NCI-H1105 (cell line): ENCODE measurements at places on chromosomes 2 and 18.

DNA sequence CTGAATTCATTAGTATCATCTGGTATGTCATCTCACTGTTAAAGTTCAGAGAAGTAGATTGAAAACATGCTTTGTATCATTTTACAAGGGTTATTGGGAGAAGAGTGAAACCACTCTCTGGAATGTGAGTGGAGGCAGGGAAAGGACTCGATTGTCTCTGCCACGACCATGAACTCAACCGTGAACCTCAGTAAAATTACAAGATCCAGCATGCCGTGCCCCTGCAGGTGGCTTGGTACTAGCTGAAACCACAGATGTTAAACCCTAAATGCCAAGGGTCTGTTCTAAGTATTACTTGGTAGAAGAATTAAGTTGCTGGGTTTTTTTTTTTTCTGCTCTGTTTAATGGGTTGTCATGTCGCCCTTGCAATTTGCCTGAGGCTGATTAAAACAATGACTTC is 197.2 kb downstream of the MYO3B start:
- DNase-seq, result no peak

DNA sequence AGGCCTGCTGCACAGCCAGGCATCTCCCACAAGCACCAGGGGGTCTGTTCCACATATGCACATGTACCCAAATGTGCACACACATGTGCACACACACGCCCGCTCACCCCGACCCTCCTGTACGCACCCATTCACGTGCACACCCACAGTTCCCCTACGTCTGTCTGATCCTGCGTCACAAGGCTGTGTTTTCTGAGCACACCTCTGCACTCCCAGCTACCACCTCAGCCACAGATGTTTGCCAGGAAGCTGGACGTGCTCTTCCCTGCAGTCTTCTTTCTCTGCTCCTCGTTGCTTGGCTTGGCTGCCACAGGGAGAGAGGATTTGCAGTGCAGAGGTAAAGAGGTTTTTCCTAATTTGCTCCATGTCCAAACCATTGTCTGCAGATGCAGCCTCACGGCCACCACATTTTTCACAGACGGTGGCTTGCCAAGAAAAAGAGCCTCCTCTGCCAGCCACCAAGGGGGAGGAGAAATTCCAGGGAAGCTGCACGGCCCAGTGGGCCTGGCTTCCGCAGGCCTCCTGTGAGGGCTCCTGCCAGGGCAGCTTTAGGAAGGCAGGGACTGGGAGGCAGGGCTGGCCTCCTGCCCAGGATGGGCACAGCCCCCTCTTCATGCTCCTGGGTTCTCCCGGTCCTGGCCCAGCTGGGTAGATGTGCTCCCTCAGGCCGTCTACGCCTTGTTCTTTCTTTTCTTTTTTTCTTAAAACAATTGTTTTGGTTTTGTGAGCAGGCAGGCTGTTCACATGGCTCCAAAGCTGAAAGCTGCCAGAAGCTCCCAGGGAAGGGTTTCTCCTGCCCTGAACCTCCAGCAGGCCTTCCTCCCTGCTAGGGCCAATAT is 29.3 kb upstream of the HS6ST1 start:
- DNase-seq, result no peak

DNA sequence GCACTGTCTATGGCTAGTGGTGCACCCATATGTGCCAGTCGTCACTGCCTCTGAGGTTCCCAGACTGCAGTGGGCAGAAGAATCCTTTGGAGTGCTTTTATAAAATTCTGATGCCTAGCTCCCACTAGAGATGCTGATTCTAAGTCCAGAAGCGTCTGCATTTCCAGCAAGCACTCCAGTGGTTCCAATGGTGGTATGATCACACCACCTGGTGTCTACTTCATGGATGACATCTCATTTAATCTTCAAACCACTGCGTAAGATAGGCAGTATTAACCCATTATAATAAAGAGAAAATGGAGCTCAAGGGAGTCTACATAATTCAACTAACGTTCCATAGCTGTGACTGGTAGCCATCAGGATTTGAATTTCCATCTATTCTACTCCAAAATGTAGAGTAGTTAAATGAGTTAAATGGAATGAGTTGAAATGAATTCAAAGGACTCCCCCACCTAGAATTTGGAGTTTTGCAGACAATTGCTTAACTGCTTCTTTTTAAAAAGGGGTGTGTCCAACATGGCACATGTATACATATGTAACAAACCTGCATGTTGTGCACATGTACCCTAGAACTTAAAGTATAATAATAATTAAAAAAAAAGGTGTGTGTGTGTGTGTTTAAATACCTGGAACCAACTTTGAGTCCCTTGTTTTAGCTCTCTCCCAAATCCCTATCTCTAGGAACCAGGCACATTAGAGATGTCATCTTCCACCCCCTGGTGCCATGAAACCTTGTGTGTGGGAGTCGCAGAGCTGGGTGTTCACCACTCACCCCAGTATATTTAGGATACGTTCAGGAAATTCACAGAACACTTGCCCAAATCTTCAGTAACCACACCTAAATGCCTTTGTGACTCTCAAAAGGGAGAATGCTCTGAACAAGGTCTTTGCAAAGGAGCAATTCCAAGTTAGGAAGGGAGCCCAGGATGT is 14.1 kb downstream of the LAMA3 start:
- no peak for DNase-seq

DNA sequence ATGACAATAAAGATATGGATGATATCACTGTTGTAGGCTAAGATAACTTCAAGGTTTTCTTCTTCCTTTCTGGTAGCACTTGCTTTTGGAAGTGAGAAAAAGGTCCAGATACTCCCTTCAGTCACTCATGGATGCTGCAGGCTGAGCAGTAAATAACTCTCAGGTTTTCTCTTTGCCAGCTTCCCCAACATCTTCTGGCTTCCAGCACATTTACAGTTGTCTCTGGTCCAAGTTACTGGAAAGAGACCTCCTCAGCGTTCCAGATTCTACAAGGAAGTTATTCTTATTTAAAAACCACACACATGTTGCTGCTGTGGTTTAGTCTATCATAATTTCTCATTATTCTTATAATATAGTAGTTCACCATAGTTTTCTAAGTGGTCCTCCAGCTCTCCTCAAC is 383.4 kb downstream of the PLCL1 start:
- DNase-seq, result no peak

GRCh38 chr2:170850251-170850650 is 33.6 kb downstream of the GAD1 start:
- no peak for DNase-seq

DNA sequence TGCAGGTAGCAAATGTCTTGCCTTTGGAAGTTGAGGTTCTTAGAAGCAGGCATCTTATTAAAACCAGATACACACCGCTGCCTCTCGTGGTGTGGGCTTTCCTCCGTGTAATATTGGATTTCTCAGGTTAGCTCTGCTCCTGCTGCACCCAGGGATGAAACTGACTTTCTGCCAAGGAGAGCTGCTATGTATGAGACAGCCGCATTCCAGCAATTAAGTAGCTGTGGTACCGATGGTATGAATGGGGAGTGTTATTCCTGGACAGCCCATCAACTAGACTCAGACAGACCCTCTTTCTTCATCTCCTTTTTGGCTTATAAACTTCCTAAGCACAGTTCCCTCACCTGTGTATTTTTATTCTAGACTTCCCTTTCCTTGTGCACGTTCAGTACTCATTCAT is 6.8 kb upstream of the EHD3 start:
- DNase-seq, result no peak

GRCh38 chr2:70675862-70676261 is 92.1 kb downstream of the ADD2 start:
- DNase-seq, result no peak

- DNase-seq, result no peak
Measured at GRCh38 chr2:195782156-195782555, 125.1 kb downstream of the SLC39A10 start.

GRCh38 chr2:121591199-121591598 is 58.1 kb downstream of the CLASP1 start:
- DNase-seq, result no peak

GRCh38 chr2:186950694-186951093 is 101.7 kb upstream of the ZSWIM2 start:
- DNase-seq, result no peak

GRCh38 chr2:590214-591175 is 86.7 kb downstream of the TMEM18 start:
- DNase-seq, result no peak

DNA sequence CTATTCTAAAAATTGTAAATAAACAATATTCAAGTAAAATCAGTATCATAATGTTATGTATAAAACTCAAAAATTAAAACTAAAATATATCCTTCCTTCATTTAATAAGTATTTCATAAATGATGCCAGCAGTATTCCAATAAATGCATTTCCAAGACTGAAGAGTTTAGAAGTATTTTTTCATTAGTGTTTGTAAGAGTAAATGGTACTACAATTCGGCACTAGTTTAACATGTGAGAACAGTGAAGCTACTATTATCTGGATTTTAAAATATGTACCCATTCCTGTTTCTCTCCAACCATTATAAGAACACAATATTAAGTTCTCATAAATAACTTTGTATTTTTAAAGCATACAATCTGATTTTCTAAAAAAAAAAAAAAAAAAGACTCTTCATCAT is 3.3 kb downstream of the BAZ2B start:
- no peak for DNase-seq
